ENCODE measurements at places on chromosomes 3 and 15.

GRCh38 chr3:143135150-143135549 is 15.6 kb downstream of the CHST2 start:
- DNase-seq = no peak

- no peak for DNase-seq
Observed at GRCh38 chr3:171157980-171158379, 131.5 kb upstream of the SLC2A2 start.

- no peak for DNase-seq
Observed at GRCh38 chr3:46910166-46910760, 32.7 kb downstream of the PTH1R start.

- no peak for DNase-seq
Observed at GRCh38 chr3:118817748-118818165, 216.9 kb downstream of the IGSF11 start.

- DNase-seq = no peak
Observed at GRCh38 chr3:10546820-10547263, 41.5 kb upstream of the ATP2B2 start.

- no peak for DNase-seq
Observed at GRCh38 chr3:163878396-163878795, 1199.9 kb downstream of the SI start.

GRCh38 chr3:182999767-183000166 is 19.4 kb upstream of the DCUN1D1 start:
- DNase-seq = no peak

GRCh38 chr3:140509534-140509933 is 168.3 kb upstream of the TRIM42 start:
- no peak for DNase-seq

- no peak for DNase-seq
Observed at GRCh38 chr15:40856746-40857145, 12.9 kb downstream of the SPINT1 start.

GRCh38 chr3:171967137-171967783 is 72.1 kb upstream of the FNDC3B start:
- peak; percentile 92 for DNase-seq

DNA sequence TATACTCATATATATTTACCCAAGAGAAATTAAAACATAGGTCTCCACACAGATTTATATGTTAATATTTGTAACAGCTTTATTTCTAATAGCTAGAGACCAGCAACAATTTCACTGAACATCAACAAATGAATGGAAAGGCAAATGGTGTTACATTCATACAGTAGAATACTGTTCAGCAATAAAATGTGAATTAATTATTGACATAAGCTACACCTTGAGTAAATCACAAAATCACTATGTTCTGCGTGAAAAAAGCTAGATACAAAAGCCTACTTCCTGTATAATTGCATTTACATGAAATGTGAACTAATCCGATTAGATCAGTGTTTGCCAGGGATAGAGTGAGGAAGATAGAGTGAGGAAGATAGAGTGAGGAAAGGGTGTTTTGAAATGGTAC is 945.7 kb downstream of the SQOR start:
- DNase-seq = no peak

GRCh38 chr3:38095669-38096483 is 41.1 kb downstream of the ACAA1 start:
- no peak for DNase-seq

- no peak for DNase-seq
Observed at GRCh38 chr3:186869253-186870100, 27.0 kb downstream of the ADIPOQ start.

DNA sequence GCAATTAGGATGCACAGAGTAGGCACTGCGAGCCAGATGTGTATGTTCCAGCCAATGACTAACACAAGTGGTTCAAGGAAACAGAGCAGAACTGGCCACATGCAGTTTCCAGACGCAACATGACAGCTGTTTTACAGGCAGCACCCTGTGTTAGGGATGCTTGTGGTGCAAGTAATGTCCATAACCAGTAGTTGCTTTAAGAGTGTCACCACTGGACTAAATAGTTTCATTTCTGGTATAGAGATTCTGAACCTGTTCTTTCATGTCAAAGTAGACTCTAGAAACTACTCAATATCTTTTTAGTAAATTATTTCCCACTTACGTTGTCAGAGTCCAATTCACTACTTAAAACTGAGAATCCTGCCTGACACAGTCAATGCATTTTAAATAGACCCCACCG is 14.5 kb upstream of the LPP start:
- DNase-seq = no peak

- no peak for DNase-seq
Observed at GRCh38 chr3:173843060-173843459, 445.5 kb downstream of the NLGN1 start.

DNA sequence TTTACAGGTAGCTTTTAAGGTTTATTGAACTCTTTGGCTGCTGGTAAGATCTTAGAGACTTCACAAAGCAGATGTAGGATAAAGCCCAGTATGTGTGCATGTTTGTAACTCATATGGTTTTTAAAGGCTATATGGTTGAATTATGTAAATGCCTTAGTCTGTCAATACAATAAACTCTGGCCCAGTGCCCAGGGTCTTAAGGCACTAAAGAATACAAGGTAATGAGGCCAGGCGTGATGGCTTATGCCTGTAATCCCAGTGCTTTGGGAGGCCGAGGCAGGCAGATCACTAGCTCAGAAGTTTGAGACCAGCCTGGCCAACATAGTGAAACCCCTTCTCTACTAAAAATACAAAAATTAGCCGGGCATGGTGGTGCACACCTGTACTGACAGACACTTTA is 170.3 kb upstream of the CGNL1 start:
- no peak for DNase-seq

GRCh38 chr15:67831363-67831762 is 6.1 kb downstream of the SKOR1 start:
- DNase-seq = no peak

- DNase-seq = no peak
Observed at GRCh38 chr3:170448584-170448983, 29.9 kb downstream of the CLDN11 start.

GRCh38 chr15:52546031-52546751 is 17.5 kb upstream of the MYO5A start:
- no peak for DNase-seq

- DNase-seq = no peak
Observed at GRCh38 chr3:72345237-72345878, 502.9 kb downstream of the SHQ1 start.

DNA sequence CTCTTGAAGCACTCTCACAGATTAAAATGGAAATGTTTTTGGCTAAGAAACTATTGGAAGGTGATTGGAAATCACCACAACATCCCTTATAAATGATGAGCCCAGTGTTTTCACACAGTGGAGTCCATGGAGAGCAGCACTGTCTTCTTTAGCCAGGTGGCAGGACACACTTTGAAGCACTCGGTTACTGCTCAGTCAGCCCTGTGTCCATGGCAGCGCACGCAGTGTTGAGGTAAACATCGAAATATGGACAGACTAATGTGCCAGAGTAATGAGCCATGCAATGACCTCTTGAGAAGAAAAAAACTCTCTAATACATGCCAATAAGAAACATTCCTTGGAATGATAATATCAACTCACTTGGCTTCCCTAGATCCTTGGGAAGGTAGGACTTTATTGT is 66.6 kb downstream of the TGFBR2 start:
- DNase-seq = no peak

DNA sequence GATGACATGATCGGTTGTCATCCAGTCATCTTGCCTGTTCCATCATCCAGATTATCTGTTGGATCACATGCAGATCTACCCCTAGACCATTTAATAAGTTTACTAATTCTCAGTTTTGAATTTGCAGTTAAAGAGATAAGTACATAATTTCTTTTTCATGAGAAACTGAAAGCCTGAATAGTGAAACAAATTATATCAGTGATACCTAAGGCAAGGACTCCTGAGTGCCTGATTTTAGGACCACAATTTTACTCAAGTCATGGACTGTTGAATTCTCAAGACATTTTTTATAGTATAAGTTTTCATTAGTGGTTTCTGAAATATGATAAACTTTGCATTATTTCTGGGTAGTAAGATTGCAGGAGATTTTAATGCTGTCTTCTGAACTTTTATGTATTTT is 13.2 kb downstream of the SIDT1 start:
- DNase-seq = no peak

DNA sequence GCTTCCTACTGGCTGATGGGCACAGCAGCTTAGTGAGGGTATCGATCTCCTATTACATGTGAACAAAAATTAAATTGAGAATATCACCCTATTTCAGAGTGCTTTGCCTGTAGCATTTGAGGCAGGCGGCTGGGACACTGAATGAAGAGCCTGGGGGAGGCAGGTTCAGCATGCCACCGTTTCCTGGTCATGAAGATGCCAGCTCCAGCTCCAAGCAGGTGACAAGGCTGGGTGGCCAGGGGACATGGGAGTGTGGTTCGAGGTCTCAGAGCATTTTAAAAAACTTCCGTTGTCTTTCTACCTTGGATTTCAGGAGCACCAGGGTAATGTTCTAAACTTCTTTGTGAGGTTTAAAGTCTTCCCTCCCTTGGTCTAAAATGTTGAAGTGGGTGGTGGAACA is 158.2 kb downstream of the RPLP1 start:
- no peak for DNase-seq

DNA sequence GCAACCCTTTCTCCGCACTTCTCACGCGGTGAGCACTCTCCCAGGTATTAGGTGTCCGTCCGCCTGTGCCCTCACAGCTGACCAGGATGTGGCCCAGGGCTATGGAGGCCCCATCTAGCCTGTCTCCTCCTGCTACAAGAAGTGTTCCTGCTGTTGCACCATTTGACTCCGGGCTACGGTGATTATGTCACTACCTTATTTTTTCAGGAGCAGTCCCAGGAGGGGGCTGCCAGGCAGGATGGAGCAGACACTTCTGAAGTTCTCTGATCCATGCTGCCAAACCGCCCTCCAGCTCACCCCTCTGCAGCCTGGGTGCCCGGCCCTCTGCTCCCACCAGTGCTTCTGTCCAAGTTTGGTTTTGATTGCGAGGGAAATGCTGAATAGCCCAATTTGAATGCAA is 36.9 kb downstream of the ZXDC start:
- no peak for DNase-seq

DNA sequence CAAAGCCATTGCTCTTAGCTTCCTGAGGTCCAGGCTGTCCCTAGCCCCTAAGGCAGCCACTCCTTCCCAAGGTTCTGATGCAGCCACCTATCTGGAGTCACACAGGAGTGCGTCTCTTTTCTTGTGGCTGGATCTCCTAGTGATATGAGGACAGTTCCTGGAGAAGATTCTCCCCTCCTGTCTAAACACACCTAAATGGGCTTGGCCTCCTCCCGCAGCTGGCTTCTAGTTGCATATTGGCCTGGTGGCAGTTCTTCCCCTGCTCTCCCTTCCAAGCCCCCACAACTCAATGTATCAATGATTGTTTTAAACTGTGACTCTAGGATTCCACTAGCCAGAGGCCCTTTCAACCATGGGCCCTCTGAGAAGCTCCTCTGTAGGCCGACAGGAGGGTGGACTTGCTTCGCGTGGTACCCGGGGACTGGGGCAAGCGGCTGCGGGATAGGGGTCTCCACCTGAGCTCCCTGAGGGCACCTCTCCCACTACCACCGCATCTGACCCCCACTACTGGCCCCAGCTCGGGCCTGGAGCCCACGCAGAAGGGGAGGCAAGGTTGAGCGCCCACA is 1.4 kb downstream of the ITGA11 start:
- DNase-seq = no peak

DNA sequence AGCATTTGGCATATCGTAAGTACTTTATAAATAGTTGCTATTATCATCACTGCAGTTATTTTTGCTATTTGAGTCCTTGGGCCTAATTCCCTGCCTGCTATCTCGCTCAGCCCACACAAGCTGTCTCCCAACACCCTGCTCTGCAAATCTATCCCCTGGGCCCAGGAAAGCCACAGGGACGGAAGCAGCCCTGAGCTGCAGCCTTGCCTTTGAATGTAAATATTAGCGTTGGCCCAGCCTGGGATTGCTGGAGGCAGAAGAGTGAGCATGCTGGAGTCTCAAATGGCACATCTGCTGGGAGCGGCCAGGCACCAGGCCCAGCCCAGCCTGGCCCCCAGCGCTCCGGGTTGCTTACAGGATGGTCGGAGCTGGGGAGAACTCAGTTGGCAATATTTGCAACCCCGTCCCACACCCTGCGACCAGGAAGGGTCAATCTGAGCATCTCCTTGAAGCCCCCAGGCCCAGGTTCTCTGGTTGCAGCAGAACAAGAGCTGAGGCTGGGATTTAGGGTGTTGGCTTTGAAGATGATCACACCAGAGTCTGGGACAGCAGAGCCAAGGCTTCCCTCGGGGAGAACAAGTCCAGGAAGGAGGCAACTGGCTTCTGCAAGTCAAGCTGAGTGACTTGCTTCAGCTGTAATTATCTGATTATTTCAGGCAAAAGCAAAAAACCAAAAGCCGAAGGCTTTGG is 529.6 kb downstream of the SHQ1 start:
- no peak for DNase-seq

DNA sequence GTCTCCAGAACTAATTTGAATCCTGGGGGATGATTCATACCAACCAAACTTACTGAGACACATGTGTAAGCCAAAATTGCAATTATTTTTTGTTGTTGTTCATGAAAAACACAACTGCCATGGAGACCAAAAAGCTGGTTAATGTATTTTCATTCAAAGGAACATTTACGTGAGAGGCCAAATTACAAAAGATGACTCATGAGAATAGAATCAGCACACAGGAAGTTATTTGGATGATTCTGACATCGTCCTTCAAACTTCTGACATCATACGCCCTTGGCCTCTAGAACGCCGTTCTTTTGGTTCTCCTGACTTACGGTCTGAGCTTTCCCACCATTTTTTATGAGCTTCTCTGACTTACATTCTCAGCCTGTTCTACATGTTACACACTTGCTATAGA is 3.0 kb upstream of the ZNF280D start:
- no peak for DNase-seq

DNA sequence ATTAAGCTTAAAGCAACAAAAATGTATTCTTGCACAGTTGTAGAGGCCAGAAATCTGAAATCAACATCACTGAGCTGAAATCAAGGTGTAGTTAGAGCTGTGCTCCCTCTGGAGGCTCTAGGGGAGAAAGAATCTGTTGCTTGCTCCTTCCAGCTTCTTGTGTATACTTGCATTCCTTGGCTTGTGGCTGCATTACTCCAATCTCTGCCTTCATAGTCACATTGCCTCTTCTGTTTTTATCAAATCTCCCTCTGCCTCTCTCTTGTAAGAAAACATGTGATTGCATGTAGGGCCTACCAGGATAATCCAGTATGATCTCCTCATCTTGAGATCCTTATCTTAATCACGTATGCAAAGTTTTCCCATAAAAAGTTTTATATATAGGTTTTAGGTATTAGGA is 487.9 kb upstream of the SGO1 start:
- no peak for DNase-seq

Data from GF-D8 (cell line).